ENCODE measurements at places on chromosomes 7 and 10. TPM values are rescaled to one million over a fixed set of nuclear protein-coding genes. Genes with fewer than 3 reads are reported as not detected.

Gene HOXA3
- 14.4 TPM for total RNA-seq

Gene ZNF488
- not detected for total RNA-seq

Gene ZWINT
- total RNA-seq, result not detected

Gene ELFN1
- total RNA-seq, result 7.3 TPM

Gene VWDE
- total RNA-seq, result not detected

Gene CALCR
- not detected for total RNA-seq

- DNase-seq, result no peak
These were observed 102.0 kb upstream of the ARMC3 start for GRCh38 chr10:22825841-22826240.

DNA sequence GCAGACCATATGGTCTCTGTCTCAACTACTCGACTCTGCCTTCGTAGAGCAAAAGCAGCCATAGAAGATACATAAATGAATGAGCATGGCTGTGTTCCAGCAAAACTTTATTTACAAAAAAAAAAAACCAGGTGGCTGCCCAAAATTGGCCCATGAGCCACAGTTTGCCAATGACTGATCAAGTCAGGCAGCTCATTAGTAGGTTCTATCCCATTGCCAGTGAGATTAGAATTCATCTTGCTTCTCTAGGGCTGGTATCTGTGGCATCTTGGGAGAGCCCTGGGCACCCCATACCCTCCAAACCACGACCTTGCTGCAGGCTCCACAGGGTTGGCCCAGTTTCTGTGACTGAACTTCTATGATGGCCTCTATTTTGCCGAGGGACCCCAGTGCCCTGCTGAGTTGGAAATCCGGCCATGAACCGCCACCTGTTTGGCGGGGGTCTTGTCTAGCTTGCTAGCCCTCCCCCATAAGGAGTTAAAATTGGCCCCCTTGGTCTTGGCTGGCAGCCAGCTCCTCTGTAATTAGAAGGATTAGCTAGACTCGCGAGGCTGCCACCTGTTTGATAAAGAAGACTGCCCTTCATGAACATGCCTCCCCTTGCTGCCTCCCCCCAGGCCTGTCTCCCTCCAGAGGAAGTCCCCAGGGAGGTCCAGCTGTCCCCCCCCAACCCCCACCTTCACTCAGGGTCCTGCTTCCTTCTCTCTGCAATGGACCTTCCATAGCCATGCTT lies 83.9 kb downstream of the CHN2 start:
- no peak for DNase-seq

DNA sequence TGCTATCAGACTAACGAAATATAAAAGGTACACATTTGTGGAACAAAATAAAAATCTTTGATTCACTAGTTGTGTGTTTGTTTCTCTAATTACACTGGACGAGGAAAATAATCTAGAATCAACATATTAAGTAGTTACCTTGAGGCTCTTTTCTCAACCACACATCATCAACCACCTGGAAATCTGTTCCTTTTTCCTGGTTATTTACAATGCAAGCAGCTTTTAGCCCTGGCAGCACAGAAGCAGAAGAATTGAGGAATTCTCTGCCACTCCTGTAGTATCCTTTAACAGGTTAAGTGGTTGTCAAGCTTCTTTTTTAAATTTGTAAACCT lies 23.7 kb downstream of the NUP42 start:
- DNase-seq, result no peak

DNA sequence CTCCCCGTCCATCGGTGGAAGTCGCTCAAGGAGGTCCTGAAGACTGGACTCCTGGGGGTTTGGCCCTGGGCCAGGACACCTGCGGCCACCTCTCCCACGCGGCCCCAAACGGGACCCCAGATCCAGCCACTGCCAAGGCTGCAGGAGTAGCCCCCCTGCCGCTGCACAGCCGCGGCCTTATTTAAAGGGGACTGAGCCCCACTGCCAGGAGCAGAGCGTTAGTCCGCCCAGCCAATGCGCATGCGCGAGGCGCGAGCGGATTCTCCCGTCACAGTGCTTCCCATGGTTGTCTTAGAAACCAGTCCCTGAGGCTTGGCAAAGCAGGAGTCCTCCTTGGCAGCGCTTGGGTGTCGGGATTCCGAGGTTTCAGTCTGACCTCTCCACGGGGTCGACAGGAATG lies 320.0 kb downstream of the ZNF716 start:
- no peak for DNase-seq

GRCh38 chr7:50204581-50204980 lies 99.9 kb upstream of the IKZF1 start:
- DNase-seq, result no peak

GRCh38 chr10:23343591-23344240 lies 881 bp downstream of the C10orf67 start:
- DNase-seq, result no peak

- DNase-seq, result no peak
These were observed 49.9 kb downstream of the MKX start for GRCh38 chr10:27695706-27696105.

DNA sequence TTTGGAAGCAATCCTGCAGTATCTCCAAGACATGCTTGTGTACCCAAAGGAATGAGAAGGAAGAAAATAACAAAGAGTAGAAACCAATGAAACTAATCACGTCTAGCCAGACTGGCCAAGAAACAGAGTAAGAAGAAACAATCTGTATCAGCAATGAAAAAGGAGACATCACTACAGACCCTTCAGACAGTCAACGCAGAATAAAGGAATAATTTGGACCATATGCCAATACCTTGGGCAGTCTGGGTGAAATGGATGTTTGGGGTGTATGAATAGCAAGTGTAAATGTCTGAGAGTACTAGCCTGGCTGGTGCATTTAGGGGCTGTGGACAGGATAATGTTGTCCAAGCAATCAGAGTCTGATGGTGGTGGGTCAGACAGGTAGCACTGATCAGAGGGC lies 61.1 kb downstream of the SLC29A4 start:
- DNase-seq, result no peak

DNA sequence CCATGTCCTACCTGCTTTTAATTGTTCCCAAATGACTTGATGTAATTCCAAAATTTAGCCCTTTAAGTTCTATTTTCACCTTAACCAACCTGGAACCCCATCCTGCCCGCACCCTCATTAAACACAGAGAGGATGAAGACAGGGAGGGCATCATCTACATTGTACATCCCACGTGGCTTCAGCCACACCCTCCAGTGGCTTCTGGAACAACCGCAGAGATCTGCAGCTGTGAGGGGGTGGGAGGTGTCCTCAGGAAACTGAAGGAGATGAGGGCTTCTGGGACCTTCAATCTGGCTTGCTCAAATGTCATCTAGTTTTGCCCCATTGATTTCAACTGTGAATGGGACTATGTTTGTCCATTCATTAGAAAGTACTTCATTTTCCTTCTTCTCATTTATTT lies 39.0 kb downstream of the AKR1B1 start:
- DNase-seq, result no peak

DNA sequence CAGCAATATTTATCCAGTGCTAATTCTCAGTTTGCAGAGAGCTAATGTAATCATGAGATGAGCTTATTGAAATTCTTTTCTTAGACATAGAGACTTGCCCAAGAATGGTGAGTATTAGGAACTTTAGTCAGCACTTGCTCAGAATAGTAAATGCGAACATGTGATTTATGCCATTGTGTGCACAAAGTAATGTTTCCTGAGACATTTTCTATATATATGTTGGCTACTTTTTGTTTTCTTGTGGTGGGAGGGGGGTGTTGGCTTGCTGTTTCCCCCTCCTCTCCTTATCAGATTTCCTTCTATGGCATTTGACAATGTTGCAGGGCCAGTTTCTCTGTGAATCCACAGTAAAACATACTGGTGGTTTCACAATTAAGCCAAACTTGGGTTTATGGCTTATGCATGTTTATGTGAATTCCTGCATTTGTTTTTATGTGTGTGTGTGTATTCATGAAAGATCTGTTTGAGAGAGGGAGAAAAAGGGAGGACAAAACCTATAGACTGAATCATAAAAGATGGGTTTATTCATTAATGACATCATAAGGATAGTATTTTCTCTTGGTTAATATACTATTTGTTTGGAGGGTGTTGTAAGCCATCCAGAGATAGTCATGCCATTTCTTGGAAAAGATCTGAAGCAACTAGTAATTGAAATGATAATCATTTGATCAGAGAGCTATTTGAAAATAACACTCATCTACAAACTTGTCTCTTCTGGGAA lies 36.3 kb downstream of the ARID5B start:
- no peak for DNase-seq

DNA sequence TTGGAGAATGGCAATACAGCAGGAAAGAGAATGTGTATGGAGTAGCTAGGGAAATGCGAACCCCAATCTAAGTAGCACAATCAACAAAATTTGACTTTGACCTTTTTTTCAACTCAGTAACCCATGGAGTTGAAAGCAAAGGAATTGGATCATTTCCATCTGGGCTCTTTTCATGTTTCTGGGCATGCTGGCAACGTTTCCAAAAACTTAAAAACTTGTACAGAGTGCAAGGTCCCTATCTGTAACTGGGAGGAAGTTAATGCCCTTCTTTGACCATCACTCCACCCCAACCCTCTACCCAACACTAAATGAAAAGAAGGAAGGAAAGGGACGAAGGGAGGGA lies 1.3 kb upstream of the HIBADH start:
- no peak for DNase-seq

DNA sequence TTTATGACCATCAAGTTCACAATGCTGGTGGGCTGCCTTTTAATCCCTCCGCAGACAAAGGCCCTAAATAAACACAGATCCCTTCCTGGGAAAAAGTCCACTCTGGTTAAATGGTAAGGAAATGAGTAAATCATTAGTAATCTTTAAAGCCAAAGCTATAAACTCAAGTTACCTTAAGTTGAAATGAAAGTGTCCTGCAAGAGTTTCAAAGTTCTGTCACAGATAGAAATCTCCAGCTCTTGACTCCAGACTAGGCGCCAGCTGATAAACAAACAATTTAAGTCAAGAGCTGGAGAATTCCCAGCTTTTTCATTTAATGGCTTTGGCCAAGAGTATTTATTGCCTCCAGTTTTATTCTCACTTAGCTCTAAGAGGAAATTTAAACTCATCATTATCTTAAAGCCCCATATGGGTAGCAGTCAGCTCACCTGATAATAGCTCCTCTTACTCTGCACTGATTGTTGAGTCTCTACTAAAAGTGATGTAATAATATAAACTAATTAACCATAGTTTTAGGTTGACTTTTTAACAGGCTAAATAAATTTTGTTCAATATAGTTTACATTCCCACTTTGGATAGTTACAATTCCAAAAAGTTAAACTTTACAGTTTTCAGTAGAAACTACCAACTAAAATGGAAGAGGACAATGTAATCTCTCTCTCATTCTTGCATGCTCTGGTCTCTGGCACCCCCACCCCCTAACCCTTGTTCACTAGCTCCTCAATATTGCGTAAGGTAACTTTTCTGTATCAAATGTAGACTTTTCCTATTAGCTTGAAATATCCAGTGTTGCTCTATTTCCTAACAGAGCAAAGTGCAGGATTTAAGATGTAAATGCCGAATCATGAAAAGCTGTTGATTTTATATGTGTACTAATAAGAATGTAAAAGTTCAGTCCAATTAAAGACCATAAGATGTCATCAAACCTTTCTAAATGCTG lies 56.1 kb downstream of the HIBADH start:
- no peak for DNase-seq

- no peak for DNase-seq
These were observed 133.5 kb downstream of the PTPN20 start for GRCh38 chr10:47044741-47045140.

- DNase-seq, result no peak
These were observed 85.3 kb downstream of the ARL4A start for GRCh38 chr7:12772768-12773167.

DNA sequence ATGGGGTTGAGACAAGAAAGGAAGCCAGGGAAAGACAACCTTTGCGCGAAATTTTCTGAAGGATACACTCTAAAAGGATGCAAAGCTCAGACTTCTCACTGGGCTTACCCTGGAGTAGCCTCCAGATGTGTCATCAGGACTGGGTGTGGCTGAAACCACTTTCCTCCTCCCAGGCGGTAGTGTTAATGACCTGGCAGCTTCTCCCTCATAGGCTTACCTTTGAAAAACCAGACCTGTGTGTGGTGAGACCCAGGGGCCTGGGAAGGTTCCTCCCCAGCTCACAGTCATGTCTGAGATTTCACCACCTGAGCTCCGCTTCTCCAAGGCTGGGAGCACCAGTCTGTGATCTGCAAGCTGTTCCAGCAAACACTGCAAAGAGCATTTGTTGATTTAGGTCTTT lies 93.7 kb downstream of the EPC1 start:
- DNase-seq, result no peak

DNA sequence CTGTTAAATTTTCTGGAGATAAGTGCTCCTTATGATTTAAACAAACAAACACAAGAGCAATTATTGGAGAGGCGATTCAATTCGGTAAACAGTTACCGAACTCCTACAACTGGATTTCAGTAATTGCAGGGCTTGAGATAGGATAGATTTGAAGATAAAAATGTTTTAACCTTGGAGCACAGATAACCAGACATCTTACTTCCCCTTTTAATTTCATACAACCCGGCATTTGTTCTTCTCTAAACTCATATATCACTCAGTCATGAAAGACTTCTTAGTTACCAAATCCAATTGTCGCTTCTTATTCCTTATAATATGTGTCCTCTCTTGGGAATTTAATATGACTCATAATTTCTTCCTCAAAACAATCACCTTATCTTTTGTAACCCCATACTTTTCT lies 235.9 kb upstream of the CSTF2T start:
- no peak for DNase-seq

DNA sequence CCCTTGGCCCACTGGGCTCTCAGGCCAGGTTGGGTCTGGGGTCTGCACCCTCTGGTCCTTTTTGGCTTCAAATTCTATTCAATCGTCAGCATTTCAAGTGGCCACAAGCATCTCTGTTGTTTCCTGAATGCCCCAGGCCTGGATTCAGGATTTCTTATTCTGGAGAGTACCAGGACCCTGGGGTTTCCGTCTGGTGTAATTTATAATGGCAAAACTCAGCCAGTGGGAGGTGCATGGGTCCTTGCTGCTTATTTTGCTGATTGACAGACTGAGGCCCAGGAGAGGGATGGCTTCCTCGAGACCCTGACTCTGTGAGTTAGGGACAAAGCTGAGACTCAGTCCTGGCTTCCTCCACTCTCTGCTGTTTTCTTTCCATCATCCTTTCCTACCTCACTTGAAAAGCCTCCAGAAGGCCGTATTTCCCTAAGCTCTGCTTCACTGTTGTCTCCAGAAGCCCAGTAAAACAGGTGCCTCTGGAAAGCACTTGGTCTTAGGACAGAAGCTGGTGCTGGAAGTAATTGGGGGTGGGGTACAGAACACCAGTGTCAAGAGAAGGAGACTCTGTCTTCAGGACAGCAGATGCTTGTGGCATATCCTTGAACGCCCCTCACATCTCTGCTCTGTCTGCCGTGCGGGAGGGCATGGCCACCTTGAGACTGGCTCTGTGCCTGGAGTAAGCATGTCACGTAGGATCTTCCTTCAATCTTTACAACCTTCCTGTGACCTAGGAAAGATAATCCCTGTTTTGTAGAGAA lies 39.4 kb upstream of the SH2D4B start:
- DNase-seq, result no peak

DNA sequence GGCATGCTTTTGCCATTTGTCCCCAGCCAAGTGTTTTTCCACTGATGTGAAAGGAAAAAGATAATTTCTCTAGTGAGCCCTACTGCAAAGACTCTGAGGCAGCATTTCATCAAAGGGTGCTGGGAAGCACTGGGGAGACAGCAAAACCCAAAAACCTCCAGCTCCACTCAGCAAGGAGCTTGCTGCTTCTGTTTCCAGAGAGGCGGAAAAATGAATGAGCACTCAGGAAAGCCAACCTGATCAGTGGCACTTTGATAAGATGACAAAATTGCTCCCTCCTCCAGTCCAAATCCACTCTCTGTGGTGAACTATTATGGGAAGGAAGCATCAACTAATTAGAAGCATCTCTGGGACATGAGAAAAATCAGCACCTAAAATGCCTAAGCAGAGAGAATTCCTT lies 68.2 kb downstream of the ATXN7L1 start:
- no peak for DNase-seq

All from ascending aorta (tissue), 2 donors.